ENCODE measurements at places on chromosomes 11 and 22. TPM values are rescaled to one million over a fixed set of nuclear protein-coding genes. Genes with fewer than 3 reads are reported as not detected.

Gene SC5D
- total RNA-seq = 151 TPM

Gene SLC25A18
- total RNA-seq = 0.66 TPM

Gene DGCR6
- 11.6 TPM for total RNA-seq

Gene SLN
- total RNA-seq = not detected

Gene GPR83
- total RNA-seq = 0.38 TPM

Gene RANBP1
- total RNA-seq = 664 TPM

Gene OR5I1
- not detected for total RNA-seq

Gene FOLH1
- not detected for total RNA-seq

Gene UBQLNL
- total RNA-seq = not detected

Gene OR51E2
- total RNA-seq = not detected

Gene DBX1
- total RNA-seq = 1.8 TPM

Gene NNMT
- total RNA-seq = not detected

Gene TMEM191C
- total RNA-seq = 0.42 TPM

Gene IFITM1
- total RNA-seq = 1,398 TPM

Gene MUC6
- total RNA-seq = not detected

Gene ACRV1
- total RNA-seq = not detected

Gene MRPL40
- total RNA-seq = 20.1 TPM

Gene TMEM123
- 113 TPM for total RNA-seq

Gene ZBTB44
- 43.9 TPM for total RNA-seq

Gene C1QTNF5
- 2.1 TPM for total RNA-seq

Gene SLC43A3
- total RNA-seq = 9.7 TPM

Gene SLCO2B1
- total RNA-seq = 0.07 TPM

Gene PVALB
- total RNA-seq = 3.8 TPM

All from H7 (cell line).